Smooth muscle cell of trachea (primary cell): ENCODE measurements at places on chromosomes 4 and X. TPM values are rescaled to one million over a fixed set of nuclear protein-coding genes. Genes with fewer than 3 reads are reported as not detected.

Gene CT45A5
- not detected in 2 replicates for total RNA-seq

Gene ASB9
- total RNA-seq = 1.2 and 2.5 TPM in 2 replicates

Gene COL25A1
- 0.17 and 1.7 TPM in 2 replicates for total RNA-seq

Gene HAND2
- 0.58 and 0.66 TPM in 2 replicates for total RNA-seq

Gene CRMP1
- total RNA-seq = 0.50 TPM in 1 of 2 replicates, not detected in the other

Gene AMBN
- not detected in 2 replicates for total RNA-seq
